ENCODE measurements at places on chromosomes 2 and 18. TPM values are rescaled to one million over a fixed set of nuclear protein-coding genes. Genes with fewer than 3 reads are reported as not detected.

Gene IL36G
- polyA plus RNA-seq = not detected

Gene REEP1
- 206 TPM for polyA plus RNA-seq

Gene ALPI
- polyA plus RNA-seq = not detected

Gene CHRNG
- polyA plus RNA-seq = not detected

Gene GCA
- polyA plus RNA-seq = 89.5 TPM

Gene AP1S3
- 5.8 TPM for polyA plus RNA-seq

Gene LRRTM4
- polyA plus RNA-seq = 9.6 TPM

Gene EMILIN2
- polyA plus RNA-seq = not detected

Gene GBX2
- 0.52 TPM for polyA plus RNA-seq

Gene PLGLB2
- 1.7 TPM for polyA plus RNA-seq

Gene TNFRSF11A
- 3.4 TPM for polyA plus RNA-seq

Gene SERPINB11
- not detected for polyA plus RNA-seq

Gene FKBP7
- polyA plus RNA-seq = 36.9 TPM

Gene POTEI
- polyA plus RNA-seq = 0.67 TPM

Gene TM4SF20
- 0.55 TPM for polyA plus RNA-seq

Gene SKOR2
- polyA plus RNA-seq = 10.3 TPM

Gene B3GNT7
- not detected for polyA plus RNA-seq

Gene PLA2R1
- polyA plus RNA-seq = 4.9 TPM

Gene GALNT13
- polyA plus RNA-seq = 17.3 TPM

Gene NMUR1
- not detected for polyA plus RNA-seq

Gene GALNT3
- polyA plus RNA-seq = not detected

Gene CHAC2
- polyA plus RNA-seq = 6.1 TPM

Gene PELI1
- polyA plus RNA-seq = 1.9 TPM

Gene MYCN
- 28.8 TPM for polyA plus RNA-seq

Gene HJURP
- not detected for polyA plus RNA-seq

Gene FSHR
- polyA plus RNA-seq = not detected

Gene WIPF1
- polyA plus RNA-seq = 2.8 TPM

Gene CTNNA2
- 26.9 TPM for polyA plus RNA-seq

Gene ZDBF2
- polyA plus RNA-seq = 7.6 TPM

Gene KCNK3
- 0.39 TPM for polyA plus RNA-seq

Gene OSR1
- polyA plus RNA-seq = not detected

Gene XDH
- polyA plus RNA-seq = not detected

Gene ZNF385B
- polyA plus RNA-seq = 25.8 TPM

Gene UPP2
- 0.90 TPM for polyA plus RNA-seq

Gene CNTNAP5
- polyA plus RNA-seq = 40.2 TPM

Gene KCNG2
- not detected for polyA plus RNA-seq

Gene LYPD6B
- polyA plus RNA-seq = not detected

Gene ITPRIPL1
- polyA plus RNA-seq = 0.22 TPM

Gene DSC3
- polyA plus RNA-seq = not detected

Gene MYO7B
- polyA plus RNA-seq = not detected

Gene CEP192
- polyA plus RNA-seq = 11.2 TPM

Gene LRP1B
- polyA plus RNA-seq = 25.5 TPM

Gene TTR
- not detected for polyA plus RNA-seq

Gene GPR45
- polyA plus RNA-seq = not detected

Gene RNF25
- 2.1 TPM for polyA plus RNA-seq

Gene CFC1
- polyA plus RNA-seq = 0.39 TPM
